H4 (cell line): ENCODE measurements at places on chromosomes 12 and 14. TPM values are rescaled to one million over a fixed set of nuclear protein-coding genes. Genes with fewer than 3 reads are reported as not detected.
A peak's percentile ranks its signal among the peaks of the same experiment; 100 is the strongest.

FOXG1 gene
- 4.8 and 8.2 TPM in 2 replicates for total RNA-seq

RNASE2 gene
- total RNA-seq, result not detected in 2 replicates

AJUBA gene
- total RNA-seq, result 24.7 and 25.9 TPM in 2 replicates

DNA sequence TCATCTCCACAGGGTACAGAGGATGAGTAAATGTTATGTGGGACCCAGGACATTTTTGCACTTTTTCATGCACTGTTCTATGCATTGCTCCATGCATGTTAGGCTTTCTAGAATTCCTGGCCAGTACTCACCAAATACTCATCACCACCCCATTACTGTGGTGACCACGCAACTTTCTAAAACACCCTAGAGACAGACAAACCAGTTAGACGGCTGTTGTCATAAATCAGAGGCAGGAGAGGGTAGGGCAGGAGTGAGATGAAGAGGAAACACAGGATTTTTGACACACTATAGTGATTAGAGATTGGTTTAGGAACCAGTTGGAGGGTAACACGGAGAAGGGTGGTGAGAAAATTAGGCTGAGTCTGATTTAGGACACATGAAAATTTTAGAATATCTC, 59.3 kb downstream of the IFNG start:
- no peak for DNase-seq

- DNase-seq, result no peak
Measured at GRCh38 chr12:12017135-12017581, 53.6 kb upstream of the BCL2L14 start.

PMCH gene
- not detected in 2 replicates for total RNA-seq

INSM2 gene
- not detected in 2 replicates for total RNA-seq

OR6C2 gene
- not detected in 2 replicates for total RNA-seq

DNA sequence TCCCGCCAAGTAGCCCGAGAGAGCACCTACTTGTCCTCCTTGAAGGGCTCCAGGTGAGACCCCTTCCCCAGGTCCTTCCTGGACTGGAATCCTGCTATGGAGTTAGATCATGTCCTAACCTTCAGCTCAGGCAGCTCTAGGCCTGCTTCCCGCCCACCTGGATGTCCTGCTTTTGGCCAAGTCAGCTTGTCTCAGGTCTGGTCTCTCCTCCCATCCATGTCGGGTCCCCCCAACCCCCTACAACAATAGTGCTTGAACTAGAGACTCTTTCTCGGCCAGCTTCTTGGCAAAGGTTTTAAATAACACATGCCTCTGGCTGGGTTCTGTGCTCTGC, 3.6 kb downstream of the NAB2 start:
- DNase-seq, result peak; percentile 2

- DNase-seq, result no peak
Measured at GRCh38 chr14:55936691-55937090, 181.5 kb upstream of the PELI2 start.

TSPAN9 gene
- 12.7 and 15.8 TPM in 2 replicates for total RNA-seq

DNA sequence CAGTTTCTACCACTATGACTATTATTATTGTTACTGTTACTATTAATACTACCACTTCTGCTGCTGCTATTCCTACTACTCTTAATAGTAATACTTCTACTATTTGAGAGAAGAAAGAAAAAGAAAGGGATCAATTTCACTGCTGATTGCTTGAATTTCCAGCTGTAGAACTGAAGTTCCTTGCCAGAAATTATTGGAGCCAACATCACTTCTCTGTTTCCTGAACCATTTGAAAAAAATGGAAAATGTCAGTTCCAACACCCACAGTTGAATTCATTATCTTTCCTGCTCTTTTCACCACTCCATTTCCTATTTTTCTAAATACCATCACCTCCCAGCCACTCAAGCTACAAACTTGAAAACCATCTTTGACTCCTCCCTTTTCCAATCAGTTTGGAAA, 54.1 kb upstream of the PIK3C2G start:
- no peak for DNase-seq

B4GALNT3 gene
- 3.0 and 3.3 TPM in 2 replicates for total RNA-seq

DNA sequence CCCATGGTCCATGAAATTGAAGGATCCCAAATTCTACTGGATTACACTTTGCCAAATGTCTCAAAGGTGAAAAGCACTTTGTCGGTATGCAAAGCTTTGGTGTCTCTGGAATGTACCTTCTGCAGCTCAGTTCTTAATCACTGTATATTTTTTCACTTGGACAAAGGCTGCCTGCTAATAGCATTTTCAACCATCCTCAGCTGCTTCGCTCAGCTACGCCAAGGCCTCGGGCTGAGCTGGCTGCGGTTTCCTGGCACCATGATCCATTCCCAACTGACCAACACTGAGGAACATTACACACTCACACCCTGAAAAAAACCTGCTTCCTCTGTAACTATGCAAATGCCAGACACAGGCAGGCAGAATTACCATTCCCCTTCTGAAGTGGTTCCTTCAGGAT, 335.2 kb downstream of the DPF3 start:
- DNase-seq, result peak; percentile 57

GTF2H3 gene
- total RNA-seq, result 96.5 and 97.3 TPM in 2 replicates
